Sigmoid colon (tissue), 7 donors: ENCODE measurements at places on chromosomes 1 and 21. TPM values are rescaled to one million over a fixed set of nuclear protein-coding genes. Genes with fewer than 3 reads are reported as not detected.

DNA sequence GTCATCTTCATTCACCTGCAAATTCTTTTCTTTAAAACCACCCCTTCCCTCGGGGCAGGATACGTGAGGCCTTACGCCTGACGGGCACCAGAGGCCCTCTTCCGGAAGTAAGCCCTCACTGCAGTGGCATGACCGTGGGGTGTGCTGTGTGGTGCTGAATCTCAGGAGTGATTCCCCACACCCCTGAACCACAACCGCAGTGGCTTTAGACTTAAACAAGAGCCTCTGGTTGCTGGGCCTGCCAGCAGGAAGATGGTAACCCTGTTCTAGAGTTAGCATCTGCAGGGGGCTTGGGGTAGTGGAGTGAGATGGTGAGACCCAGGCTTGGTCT lies 12.1 kb downstream of the BSND start:
- no peak for DNase-seq

GRCh38 chr21:46517361-46517760 lies 58.7 kb downstream of the DIP2A start:
- DNase-seq, result no peak

TINAGL1 gene
- total RNA-seq, result 62.9 TPM

LHX8 gene
- not detected for total RNA-seq

DNA sequence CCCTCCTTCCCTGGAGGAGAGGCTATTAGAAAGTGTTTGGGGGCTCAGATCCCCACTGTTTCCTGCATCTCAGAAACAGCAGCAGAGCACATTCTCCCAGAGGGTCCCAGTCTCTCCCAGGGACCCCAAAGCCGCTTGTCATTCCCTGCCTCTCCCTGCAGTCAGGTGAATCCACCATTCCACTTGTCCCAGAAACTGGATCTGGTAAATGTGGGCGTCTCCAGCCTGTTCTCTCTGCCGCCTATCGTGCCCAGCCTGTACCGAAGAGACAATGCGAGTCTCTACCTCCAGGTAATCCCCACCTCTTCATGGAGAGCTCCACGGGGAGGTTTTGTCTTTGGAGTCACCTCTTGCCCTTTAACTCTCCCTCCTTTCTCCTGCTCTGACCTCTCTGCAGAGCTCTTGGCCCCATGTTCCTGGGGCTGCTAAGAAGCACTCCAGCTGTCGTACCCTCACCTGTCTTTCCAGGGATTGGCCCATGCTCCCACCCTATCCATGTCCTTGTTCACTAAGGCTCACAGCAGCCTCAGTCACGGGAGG lies 26.9 kb downstream of the INAVA start:
- DNase-seq, result peak; percentile 36

DNA sequence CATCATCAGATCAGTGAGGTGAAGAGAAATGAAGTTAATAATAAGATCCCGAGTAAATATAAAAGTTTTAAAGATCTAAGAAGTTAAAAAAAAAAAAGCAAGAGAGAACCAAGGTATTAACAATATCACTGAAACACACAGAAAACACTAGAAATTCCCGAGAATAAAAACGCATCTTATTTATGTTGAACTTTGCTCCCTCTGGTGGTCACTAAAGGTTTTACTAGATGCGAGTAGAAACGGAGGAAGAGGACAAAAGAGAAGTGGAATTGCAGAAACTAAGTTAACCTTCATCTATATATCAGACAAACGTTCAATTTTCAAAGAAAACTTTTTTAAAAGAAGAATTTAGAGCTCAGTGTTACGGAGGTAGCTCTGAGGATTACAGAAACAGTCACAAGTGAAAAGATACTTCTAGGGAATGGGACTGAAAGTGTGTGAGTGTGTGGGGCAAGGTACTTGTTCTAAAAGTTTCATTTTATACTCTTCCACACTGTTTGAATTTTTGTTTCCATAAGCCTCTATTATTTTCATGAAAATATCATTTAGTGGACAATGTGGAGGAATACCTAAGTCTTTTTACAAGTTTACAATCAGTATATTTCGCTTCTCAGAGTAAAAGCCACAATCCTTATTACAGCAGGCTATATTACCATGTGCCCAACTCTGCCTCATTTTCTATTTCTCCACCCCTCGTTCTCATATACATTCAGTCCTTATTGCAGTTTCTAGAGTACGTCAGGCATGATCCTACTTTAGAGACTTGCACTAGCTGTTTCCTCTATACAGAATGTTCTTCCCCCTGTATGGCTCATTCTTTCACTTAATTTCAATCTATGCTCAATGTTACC lies 19.7 kb downstream of the ACBD6 start:
- no peak for DNase-seq

DNA sequence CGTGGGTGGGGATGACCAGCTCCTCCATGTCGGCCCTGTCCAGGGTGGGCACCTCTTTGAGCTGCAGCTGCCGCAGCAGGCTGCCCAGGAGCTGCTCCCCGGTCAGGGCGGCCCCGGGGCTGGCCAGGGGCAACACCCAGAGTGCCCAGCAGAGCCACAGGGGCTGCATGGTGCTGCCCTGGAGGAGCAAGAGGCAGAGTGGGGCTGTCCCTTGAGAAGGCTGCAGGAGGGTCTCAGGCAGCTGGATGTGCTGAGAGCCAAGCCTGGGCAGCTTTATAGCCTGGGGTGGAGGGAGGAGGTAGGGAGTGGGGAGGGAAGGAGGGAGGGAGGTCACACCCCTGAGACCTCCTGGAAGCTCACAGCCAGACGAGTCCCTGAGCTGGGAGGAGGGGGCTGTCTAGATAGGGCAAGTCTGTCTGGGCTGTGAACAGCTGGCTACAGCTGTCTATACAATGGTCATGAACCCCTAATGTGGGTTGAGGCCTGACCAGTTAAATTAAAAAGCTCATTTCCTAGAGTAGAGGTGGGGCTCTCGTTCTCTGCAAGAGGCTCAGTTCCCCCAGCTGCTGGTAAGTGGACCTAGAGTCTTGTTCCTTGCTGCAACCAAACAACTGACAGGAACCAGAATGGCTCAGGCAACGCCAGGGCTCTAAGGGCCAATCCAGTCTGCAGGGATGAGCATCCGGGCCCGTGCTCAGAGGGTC lies at the start of gene LEFTY1:
LEFTY1 (minus strand) TSS at position 249 of the 704 bp plus-strand sequence; CDS start at position 169, 80 bp downstream.
- no peak for DNase-seq

DNA sequence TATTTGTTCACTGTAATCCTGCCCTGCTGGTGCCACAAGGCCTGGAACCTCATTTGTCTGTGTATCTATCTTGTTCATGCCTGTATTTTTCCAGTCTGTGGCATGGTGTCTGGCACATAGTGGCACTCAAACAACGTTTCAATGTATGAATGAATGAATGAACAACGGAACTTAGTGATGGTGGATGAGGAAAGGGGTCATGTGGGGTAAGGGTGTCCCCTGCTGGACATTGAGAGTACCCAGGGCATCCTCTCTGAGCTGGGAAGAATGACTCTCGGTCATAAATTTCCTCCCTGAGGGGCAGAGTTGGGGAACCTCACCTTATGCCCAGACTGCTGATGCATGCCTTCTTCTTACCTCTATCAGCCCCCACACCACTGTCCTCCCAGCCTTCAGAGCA lies 18.9 kb upstream of the ZNF683 start:
- DNase-seq, result no peak

GRCh38 chr1:160143695-160144094 lies 7.7 kb upstream of the ATP1A4 start:
- DNase-seq, result no peak

- DNase-seq, result peak; percentile 68
Observed at GRCh38 chr1:228059634-228060457, 22.7 kb upstream of the ARF1 start.

DNA sequence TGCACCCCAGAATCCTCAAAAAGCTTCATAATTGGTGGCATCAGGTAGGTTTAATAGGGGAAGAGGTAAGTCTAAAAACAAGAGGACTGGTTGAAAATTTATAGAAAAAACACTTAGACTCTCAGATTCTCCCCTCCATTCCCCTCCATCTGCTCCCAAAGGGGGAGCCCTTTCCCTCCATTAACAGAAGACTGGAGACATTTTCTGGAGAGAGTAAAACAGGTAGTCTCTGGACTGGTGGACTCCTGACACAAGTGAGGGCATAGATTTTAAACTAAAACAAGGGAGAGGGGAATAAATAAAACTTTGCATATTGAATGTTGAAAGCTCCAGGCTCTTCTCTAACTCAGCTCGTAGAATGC lies 54.0 kb upstream of the IPO9 start:
- DNase-seq, result no peak

GRCh38 chr1:115642168-115643072 lies 650 bp downstream of the VANGL1 start:
- peak; percentile 75 for DNase-seq

- no peak for DNase-seq
Observed at GRCh38 chr1:27940297-27940696, 5.5 kb downstream of the SMPDL3B start.

DNA sequence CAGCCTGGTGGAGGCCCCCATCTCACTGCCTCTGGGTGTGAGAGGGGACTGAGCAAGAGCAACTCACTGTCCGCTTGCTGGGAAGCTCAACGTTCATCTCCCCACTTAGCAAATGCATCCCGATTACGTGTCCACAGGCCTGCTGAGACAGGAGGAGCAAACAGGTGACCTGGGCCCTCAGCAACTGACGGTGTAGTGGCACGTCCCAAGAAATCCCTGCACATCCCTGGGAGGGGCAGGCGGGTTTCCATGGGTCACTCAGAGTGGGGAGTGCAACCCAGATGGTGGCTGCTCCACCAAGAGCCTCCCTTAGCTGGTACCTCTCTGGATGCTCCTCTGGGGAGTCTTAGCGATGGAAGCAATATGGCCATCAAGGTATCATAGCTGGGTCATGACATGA lies 229.4 kb downstream of the DYRK1A start:
- no peak for DNase-seq

DNA sequence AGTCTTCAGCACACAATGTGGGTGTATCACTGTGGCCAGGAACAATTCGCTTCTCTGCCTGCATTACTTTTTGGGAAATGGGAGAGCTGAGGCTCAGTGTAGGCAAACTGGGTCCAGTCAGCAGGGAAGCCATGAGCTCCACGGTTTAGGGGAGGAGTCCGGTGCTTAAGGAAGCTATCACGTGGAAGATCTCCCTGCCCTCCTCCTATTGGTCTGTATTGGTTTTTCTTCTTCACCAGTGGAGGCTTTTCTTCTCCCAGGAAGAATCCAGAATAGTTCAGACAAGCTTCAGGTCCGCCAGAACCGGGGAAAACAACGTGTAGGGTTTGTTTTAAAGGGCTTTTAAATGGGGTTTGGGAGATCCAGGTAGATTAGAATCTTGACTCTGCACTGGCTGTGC lies 156.2 kb upstream of the CAMK1G start:
- no peak for DNase-seq

DNA sequence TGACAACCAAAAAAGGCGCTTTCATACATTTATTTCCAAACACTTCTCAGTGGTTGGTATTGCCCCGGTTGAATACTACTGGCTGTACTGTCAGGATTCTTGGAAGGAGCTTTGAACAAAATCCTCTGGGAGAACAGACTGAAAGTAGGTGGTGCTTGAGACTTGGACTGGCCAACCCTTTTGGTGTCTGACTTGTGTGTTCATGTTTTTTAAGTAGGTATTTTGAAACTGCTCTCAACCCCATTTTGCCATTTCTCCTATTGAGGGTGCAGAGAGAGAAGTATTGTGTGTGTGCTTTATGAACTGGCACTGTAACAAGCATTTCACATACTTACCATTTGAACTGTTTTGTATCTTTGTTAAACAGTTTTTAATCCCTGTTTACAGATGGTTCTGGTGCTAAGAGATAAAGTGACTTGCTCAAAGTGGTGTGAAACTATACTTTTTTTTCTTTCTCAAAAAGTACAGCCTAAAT lies 21.2 kb downstream of the ARID1A start:
- no peak for DNase-seq

DNA sequence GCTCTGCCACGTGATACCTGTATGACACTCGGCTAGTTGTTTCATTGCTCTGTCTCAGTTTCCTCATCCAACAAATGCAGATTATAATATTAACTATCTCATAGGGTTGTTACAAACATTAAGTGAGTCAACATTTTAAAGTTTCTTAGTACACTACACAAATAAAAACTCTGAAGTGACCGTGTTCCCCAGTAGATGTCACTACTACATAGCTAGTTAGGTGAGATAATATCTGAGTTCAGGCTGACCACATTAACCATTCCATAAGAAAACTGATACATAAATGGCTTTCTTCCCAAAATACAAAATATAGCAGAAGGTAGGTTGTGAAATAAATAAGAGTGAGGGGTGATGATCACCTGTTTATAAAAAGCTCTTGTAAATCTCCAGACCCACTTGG lies 214.1 kb downstream of the NUF2 start:
- no peak for DNase-seq

PRRX1 gene
- 16.6 TPM for total RNA-seq

CD84 gene
- total RNA-seq, result 2.2 TPM

GRCh38 chr1:100290291-100290690 lies 24.3 kb downstream of the RTCA start:
- no peak for DNase-seq

GRCh38 chr1:168297019-168297730 lies 16.5 kb downstream of the TBX19 start:
- DNase-seq, result no peak

DNA sequence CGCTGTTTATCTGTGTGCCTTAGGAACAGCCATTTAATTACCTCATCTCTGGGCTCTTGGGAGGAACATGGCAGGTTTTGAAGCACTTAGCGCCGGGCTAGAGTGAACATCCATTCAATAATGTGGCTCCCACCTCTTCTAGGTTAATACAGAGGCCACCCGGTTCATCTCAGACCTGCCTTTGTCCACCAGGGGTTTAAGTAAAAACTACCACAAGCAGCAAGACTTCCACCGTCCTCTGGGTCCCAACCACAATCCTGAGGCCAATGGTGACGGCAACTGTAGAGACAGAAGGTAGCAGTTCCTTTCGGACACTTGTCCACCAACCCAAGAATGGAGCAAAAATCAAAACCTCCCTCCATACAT lies 924 bp upstream of the DDOST start:
- DNase-seq, result no peak

DNA sequence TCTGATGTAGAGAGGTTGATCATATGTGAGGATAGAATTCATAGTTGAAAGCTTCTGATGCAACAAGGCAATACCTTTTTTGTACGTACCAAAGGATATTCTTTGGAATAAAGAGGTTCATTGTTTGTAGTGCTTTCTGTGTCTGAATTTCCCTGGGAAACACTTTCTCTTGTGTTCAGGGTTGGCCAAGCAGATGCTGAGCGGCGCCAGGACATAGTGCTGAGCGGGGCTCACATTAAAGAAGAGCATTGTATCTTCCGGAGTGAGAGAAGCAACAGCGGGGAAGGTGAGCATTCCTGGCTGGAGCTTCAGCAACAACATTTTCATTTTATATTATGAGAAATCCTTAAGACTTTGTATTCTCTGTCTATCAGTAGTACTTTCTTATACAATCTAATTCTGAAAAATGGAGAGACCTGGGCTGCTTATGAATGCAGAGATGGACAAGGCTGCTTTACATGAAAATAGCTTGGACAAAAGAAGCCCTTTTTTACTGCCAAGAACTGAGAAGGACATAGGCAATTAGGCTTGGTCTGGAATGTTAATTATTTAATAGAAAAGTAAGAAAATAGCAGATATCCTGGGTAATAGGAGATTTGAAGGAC lies 85.2 kb downstream of the KIF1B start:
- no peak for DNase-seq
